Esophagus squamous epithelium (tissue), 5 donors: ENCODE measurements at places on chromosomes 16 and 17.

DNA sequence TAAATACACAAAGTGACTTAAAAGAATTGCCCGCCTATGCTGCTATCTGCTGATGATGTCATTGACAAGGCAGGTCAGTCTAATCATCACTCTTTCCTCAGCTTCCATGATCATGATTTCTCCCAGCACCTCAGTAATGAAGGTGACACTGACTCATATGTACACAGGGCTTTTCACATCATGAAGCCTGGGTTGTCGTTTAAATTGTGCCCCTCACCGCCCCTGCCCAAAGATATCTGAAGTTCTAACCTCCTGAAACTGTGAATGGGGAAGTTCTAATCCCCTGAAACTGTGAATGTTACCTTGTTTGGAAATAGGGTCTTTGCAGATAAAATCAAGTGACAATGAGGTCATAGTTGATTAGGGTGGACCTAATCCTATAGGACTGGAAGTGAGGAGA, 17.4 kb upstream of the GPRC5C start:
- DNase-seq: no peak

GRCh38 chr17:71634376-71634775, 486.4 kb upstream of the SOX9 start:
- DNase-seq: no peak

GRCh38 chr17:57539529-57540301, 205.4 kb downstream of the CCDC182 start:
- DNase-seq: no peak

DNA sequence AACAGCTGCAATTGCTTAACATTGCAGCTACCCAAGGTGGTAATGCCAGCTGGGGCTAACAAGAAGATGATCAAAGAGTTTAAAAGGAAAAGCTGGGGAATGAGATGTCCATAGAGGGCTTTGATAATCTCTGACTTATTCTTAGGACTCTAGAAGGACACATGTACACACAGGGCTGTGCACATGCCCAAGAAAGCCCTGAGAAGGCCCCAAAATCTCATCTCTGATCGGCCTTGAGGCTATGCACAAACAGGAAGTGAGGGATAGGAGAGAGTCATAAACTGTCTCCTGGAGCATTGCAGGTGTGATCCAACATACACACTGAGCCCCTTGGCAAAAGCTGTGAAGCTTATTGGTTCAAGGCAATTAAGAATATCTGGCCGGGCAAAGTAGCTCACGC, 17.2 kb upstream of the RABEP1 start:
- no peak for DNase-seq

DNA sequence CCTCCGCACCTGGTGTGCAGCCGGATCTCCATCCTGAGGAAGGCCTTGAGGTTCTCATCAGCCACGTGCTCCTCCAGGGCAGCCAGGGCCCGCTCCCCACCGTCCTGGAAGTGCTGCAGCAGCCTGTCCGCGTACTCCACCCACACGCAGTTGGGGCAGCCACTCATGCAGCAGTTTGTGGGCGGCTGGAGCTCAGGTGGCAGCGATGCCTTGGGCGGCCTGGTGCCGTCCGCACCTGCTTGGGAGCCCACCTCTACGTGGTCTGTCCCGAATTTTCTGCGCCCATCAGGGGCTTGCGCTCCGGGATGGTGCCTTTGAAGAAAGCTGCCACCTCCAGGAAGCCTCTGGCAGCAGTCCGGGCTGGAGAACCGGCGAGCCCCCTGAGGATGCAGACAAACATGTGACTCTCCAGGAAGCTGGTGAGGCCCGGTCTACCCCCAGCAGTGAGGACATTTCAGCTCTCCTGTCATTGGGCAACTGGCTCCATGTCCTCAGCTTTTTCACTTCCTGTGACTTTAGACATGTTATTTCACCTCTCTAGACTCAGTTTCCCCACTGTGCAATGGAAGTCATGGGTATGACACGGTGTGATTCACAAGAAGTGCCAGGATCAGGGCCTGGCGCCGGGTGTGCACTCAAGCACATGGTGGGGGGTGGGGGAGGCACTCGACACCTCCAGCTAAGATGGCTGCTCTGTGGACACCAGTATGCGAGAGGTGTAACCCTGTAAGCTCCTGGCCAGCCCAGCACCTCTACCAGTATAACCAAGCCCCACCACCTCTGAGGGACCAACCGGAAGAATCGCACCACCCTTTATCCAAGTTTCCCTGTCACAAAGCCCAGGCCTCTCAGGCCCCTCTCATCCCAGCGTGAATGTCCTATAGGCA, 957 bp downstream of the OXLD1 start:
- no peak for DNase-seq

- no peak for DNase-seq
These were observed 180.8 kb downstream of the CCT6B start for GRCh38 chr17:34780438-34780837.

- DNase-seq: no peak
These were observed 32.5 kb downstream of the SPHK1 start for GRCh38 chr17:76416899-76417298.

DNA sequence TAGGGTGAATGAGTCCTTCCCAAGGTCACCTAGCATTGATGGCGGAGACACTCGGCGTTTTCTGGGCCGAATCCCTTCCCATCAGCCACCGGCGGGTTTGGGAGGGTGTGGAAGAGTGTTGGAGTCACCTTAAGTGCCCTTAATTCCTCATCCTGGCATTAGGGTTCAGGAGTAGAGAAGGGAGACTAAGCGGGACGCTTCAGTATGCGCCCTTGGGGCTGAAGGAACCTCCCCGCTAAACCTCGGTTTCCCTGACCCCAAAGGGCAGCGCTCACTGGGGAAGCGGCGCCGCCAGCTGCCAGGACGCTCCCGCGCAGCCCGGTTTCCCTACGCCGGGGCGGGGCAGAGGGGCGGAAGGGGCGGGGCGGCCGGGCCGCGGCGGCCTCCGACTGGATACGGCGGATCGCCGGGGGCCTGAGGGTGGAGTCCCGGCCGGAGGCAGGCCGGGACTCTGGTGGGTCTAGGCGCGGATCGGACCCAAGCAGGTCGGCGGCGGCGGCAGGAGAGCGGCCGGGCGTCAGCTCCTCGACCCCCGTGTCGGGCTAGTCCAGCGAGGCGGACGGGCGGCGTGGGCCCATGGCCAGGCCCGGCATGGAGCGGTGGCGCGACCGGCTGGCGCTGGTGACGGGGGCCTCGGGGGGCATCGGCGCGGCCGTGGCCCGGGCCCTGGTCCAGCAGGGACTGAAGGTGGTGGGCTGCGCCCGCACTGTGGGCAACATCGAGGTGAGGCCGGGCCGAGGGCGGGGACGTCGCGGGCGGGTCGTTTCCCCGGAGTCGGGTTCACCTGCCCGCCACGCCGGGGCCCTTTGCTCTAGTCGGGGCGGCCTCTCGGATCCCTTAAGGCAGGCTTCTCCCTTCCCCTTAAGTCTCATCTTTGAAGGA, at the start of gene DHRS11:
Gene DHRS11, plus strand, starts transcription at position 446 of the 882 bp plus-strand sequence. Its CDS starts 131 bp downstream, at position 577.
- DNase-seq: no peak

DNA sequence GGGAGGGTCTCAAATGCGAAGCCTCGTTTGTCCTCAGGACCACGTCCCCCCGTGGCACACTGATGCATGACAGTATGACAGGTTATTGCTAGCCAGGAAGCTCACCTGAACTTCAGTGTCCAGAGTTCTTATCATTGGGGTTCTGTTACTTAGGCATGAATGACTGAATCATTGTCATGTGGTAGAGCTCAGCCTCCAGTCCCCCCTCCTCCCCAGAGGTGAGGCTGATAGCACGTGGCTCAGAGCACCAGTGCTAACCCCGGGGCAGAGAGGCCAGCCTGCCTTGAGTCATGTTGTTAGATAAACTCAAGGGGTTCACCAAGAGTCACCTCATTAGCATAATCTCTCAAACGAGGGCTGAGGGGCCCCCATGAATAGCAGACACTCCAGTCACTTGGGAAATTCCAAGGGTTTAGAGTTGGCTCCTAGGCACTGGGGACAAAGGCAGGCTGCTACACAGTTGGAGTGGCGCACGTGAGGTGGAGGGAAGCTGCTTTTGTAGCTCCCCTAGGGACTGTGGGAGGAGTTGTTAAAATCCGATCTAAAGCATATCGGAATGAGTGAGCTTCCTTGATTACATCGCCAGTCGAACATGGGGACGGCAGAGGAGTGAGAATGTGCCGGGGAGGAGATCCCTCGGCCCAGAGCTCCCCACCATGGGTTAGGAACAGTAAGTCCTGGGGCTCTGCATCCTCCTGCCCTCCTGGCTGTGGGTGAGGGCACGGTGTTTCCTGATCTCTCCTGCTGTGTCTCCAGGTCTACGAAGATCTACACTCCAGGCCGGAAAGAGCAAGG, 18.2 kb downstream of the DHX38 start:
- DNase-seq: no peak

DNA sequence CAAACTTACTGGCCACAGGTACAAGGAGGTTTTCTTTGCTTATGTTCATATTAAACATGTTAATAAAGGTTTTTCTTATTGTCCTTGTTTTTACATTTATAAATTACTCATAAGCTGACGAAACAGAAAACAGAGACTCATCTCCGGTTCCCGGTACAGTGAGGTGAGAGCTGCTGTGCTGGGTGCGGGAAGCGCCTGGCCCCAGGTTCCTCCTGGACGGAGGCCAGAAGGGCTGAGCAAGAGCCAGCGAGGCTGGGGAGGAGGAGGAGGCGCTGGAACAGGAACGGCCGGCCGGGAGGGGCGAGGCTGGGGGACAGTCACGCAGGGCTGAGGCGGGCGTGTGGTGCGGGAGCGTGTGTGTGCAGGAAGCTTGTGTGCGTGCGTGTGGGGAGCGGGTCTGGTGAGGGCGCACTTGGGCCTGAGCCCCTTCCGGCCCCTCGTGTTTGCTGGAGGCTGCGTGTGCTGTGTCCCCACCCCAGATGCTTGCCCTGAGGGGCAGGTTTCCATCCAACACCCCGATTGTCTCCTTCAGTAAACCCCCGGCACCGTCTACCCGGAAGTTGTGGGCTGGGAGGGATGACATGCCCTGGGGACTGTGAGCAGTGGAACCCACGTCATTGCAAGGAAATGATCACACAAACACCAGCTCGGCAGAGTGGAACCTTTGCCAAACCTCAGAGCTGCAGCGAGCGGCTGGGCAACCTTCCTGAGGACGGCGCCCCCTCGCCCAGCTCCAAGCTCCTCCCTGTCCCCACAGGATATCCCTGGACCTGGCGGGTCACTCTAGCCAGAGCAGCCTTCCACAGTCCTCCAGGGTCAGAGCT, 19.5 kb downstream of the CD7 start:
- DNase-seq: peak; percentile 89

DNA sequence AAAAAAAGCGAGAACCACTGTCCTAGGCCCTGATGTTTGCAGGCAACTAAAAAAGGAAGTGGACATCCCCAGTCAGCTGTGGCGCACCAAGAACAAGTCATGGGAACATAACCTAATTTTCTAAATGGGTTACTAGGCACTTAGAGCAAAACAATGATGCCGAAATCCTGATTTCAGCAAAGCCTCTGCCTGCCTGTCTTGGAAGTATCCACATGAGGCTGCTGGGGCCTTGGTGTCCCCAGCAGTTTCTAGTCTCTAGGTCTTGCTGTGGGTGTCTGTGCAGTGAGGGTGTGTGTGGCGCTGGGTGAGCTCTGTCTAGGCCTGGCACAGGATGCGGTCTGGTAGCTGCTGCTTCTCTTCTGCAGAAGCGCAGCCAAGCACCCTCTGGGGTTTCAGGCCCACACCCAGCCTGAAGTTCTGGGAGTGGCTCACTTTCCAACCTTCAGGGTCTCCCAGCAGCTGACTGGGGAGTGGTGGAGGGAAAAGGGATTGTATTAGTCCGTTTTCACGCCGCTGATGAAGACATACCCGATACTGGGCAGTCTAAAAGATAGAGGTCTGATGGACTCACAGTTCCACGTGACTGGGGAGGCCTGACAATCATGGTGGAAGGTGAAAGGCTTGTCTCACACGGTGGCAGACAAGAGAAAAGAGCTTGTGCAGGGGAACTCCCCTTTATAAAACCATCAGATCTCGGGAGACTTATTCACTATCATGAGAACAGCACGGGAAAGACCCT, 21.1 kb downstream of the STH start:
- DNase-seq: no peak

DNA sequence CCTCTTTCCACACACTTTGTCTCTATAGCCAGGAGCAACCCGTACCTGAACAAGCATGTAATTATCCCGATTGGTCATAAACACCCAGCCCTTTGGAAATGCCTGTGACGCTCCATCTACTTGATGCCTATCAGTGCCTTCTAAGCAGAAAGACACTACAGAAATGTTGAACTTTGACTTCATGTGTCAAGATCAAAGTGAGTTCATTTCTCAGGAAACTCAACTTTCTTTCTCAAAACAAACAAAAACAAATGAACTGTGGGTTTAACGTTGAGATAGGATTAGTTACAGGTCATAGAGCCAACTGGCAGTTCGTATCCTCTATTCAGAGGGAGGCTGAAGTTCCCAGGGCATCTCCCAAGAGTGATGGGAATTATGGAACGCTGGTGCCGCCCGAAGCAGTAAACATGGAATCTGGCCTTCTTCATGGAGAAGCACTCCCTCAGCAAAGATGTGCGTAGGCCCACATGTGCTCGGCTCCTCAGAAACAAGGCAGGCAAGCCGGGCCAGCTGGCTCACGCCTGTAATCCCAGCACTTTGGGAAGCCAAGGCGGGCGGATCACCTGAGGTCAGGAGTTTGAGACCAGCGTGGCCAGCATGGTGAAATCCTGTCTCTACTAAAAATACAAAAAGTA, 9.5 kb downstream of the SLC6A4 start:
- DNase-seq: no peak

GRCh38 chr16:83145297-83145696, 518.5 kb downstream of the CDH13 start:
- DNase-seq: no peak

- no peak for DNase-seq
These were observed 520.5 kb downstream of the CDH13 start for GRCh38 chr16:83147244-83147643.

DNA sequence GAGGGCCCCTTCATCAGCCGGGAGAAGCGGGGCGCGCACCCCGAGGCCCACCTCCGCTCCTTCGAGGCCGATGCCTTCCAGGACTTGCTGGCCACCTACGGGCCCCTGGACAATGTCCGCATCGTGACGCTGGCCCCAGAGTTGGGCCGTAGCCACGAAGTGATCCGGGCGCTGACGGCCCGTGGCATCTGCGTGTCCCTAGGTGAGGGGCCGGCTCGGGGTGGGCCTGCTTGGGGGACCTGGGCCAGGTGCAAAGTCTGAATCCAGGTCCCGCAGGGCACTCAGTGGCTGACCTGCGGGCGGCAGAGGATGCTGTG, 3.5 kb downstream of the CEMP1 start:
- no peak for DNase-seq

GRCh38 chr16:89191901-89192185, 8.5 kb downstream of the SLC22A31 start:
- DNase-seq: no peak

DNA sequence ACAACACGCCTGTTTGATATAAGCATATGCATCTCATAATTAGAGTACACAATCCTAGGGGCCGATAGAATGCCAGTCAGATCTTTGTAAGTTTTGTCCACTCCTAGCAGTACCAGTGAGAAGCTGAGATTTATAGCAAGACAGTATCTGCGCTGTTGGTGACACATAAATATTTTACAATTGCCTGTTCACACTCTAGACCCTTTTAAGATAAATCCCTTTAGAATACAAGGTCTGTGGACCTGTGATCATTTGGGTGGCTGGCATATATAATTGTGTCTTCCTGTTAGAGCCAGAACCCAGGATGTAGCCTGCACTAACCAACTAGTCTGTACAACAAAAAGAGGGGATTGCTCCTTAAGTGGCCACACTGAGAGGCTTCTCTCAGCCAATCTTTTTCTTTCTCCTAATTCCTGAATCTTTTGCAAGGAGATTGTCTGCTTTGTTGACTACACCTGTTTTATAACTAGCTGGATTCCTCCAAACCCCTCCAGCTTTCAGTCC, 74.7 kb downstream of the WIPI1 start:
- no peak for DNase-seq
